ENCODE measurements at places on chromosomes 1 and 21.

DNA sequence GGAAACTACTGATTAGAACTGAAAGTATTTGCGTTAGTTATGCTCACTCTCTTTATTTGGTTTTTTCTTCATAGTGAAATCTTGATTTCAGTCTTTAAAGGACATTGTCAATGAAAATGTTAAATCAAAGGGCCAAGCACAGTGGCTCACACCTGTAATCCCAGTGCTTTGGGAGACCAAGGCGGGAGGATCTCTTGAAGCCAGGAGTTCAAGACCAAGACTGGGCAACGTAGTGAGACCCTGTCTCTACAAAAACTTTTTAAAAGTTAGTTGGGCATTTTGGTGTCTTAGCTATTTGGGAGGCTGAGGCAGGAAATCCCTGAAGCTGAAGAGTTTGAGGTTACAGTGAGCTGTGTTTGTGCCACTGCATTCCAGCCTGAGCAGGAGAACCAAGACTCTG lies 13.6 kb downstream of the RLF start:
- no peak for ATAC-seq

GRCh38 chr21:44051462-44051941 lies 39.4 kb downstream of the TRAPPC10 start:
- ATAC-seq = no peak

- ATAC-seq = peak; percentile 46
Measured at GRCh38 chr1:111559736-111560279, 56.4 kb upstream of the ADORA3 start.

- ATAC-seq = no peak
Measured at GRCh38 chr1:202090994-202091393, 31.7 kb upstream of the GPR37L1 start.

GRCh38 chr1:96234299-96234698 lies 487.3 kb upstream of the PTBP2 start:
- no peak for ATAC-seq

GRCh38 chr21:32516756-32517649 lies 68.3 kb downstream of the TCP10L start:
- ATAC-seq = peak; percentile 40

GRCh38 chr1:69295265-69295664 lies 272.5 kb upstream of the LRRC7 start:
- no peak for ATAC-seq

DNA sequence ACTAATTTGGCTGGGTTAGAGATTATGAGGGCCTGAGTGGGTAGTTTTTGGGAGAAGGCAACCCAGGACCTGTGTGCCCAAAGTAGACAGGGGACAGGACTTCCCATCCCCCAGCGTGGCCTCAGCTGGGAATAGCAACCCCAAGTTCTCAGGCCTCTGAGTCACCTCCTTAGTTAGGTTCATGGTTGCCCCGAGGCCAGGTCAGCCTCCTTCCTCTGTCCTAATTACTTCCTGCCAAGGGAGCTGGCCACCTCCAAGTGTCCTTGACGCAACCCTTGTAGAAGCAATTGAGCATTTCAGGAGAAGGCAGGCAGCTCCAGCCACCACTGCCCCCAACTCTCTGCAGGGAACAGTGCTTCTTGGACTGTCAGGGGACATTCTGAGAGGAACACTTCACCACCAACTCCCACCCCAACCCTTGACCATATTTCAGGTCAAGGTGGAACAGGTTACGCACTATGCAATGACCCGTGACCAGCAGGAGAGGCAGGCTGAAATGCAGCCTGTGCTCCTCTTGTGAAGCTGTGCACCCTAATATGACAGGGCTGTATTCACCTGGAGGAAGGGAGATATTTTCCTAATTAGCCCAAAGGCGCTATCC lies 5.1 kb upstream of the NT5C1A start:
- ATAC-seq = no peak

DNA sequence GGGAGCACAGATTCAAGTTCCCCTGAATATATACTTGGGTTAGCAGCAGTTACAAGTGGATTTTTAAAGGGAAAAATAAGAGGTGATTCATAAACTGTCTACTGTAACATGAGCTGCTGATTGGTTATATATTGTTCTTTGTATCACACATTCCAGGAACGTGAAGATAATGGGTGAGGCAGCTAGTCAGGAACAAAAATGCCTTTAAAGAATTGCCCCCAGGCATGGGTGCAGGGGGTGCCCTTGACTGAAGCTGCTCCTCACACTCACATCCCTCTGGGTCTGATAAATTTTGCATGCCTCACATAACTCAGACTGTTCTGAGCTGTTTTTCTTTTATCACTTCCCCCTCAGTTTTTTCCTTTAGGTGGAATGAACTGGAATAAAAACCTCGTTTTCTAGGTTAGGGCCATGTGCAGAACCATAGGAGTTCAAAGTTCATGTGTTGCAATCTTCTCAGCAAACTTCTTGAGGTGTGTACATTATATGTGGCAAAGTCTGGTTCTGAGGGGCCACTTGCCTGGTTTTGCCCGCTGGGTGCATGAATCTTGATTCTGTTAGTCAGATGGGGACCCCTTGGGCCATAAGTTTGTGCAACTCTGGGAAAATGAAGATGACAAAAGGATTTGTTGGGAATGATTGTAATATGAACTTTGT lies 21.1 kb downstream of the TBX19 start:
- ATAC-seq = peak; percentile 88

GRCh38 chr21:17050156-17050555 lies 462.7 kb upstream of the CXADR start:
- no peak for ATAC-seq

GRCh38 chr1:68594851-68595250 lies 98.0 kb upstream of the DEPDC1 start:
- no peak for ATAC-seq

GRCh38 chr1:232965912-232966217 lies 15.5 kb downstream of the NTPCR start:
- no peak for ATAC-seq

- ATAC-seq = no peak
Measured at GRCh38 chr1:241800640-241801039, 47.4 kb upstream of the EXO1 start.

DNA sequence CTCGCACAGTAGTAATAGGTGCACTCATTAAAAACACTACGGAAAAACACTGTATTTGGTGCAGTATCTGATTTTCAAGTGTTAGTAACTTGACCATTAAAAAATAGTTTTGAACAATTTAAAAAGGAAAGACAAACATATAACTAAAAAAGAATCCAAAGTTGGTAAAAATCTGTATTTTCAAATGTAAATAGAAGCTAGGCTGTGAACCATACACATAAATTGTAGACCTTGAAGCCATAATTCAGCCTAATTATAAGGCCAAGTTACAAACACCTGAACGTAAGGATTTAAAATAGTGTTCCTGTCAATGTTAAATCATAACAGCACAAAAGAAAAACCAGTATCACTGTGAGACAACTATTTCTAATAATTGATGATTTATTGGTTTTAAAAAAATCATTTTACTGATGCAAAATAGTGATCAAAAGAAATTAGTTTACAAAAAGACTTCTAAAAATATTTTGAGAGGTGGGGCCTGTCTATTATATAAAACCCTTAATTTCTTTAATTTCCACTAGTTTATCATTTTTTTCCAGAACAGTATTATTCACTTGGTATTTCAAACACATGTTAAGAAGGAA lies 4.5 kb downstream of the IRF2BP2 start:
- ATAC-seq = no peak

GRCh38 chr21:45559216-45560105 lies 17.2 kb upstream of the SLC19A1 start:
- no peak for ATAC-seq

GRCh38 chr1:180156631-180157091 lies 2.0 kb downstream of the QSOX1 start:
- ATAC-seq = peak; percentile 15

GRCh38 chr1:1058921-1059493 lies 15.1 kb downstream of the RNF223 start:
- ATAC-seq = peak; percentile 27

GRCh38 chr1:34865573-34865972 lies 6.0 kb upstream of the SMIM12 start:
- no peak for ATAC-seq

DNA sequence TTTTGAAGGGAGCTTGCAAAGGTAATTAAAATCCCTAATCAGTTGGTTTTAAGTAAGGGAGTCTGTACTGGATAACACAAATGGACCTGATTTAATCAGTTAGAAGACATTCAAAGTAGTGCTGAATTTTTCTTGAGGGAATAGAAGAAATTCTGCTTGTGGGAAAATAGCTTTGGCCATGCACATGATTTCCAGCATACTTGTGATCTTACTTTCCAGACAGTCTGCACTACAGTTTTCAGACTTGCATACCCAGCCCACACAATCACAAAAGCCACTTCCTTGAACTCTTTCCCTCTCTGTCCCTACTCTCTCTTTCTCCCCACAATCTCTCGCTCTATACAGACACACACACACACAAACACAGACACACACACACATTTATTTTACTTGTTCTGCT lies 852.1 kb downstream of the PLA2G4A start:
- ATAC-seq = peak; percentile 20

DNA sequence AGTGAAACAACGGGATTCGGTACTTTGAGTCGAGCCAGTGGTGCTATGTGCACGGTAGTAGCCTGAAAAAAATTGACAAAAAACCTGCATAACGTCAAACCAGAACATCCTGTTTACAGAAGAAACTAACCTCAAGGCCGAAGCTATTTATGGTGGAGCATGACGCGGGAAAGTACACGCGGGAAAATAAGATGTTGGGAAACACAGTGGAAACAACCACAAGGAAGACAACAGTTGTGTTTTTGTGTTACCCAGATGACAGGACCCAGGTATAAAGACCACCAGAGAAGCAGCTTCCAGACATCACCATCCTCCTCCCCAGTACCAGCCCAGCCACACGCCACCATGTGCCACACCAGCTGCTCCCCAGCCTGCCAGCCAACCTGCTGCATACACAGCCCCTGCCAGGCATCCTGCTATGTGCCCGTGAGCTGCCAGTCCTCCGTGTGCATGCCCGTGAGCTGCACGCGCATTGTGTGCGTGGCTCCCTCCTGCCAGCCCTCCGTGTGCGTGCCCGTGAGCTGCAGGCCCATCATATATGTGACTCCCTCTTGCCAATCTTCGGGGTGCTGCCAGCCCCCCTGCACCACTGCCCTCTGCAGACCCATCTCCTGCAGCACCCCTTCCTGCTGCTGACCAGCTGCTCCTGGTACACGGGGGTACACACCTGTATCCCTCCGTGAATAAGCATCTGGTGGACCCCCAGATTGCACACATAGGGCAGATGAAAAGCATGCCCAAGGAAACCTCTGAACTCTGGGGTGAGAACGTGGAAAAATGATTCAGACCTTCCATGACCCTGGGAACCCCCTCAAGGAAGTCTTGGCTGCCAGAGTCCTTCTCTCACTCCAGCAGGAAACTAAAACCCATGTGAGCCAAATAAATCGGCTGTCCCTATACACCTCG lies at the start of gene KRTAP12-3:
KRTAP12-3 (plus strand) TSS at position 298 of the 906 bp plus-strand sequence; CDS start at position 346, 48 bp downstream.
- ATAC-seq = no peak

DNA sequence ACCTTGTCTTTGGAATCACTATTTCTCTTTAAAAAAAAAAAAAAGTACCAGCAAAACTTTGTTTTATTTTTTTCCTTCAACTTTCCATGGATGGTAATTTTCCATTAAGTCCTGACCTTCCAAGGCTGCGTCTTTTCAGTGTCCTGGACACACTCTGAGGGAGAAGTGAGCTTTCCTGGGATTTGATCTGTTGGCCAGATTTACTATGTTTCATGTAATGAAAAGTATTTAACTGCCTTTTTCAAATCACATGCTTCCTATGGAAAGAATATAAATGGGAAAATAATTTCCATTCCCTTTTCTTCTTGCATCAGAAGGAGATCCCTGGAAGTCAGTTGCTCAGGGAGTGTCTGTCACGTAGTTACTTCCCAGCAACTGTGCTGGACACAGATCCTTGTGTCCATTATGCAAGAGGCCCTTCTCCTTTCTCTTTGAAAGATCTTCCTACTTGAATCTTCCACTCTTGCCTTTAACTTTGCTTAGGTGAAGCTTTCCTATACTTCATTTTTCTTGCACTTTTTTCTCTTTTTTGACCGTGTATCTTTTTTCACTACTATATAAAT lies 59.3 kb downstream of the CENPF start:
- no peak for ATAC-seq

DNA sequence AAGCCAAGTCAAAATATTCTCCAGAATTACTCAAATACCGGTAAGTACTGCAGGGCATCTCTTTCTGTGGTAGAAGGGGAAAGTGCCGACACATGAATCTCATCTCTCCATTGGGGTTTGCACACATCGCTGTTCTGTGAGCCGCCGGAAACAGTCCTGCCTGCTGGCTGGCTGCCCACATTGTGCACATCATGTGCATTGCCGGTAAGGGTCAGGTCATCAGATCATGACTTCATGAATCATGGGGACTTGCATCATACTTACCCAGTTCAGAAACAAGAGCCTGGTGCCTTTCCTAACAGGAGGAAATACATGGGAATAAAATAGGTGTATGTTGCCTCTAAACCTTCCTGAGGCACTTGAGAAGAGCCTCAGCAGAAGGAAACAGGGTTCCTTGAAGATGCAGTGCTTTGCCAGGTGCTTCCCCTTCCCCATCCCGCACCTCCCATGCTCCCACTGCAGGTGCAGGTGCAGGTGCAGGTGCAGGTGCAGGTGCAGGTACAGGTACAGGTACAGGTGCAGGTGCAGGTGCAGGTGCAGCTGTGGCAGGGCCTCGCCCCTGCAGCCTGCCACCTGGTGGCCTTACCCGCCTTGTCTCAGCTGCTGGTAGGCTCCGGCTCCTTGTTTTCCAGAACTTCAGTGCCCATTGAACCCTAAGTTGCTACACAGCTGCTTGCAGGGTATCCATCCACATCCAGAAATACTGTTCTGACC lies 26.5 kb downstream of the GPR137B start:
- ATAC-seq = no peak

- ATAC-seq = no peak
Measured at GRCh38 chr1:225870911-225871310, 11.3 kb downstream of the TMEM63A start.

- ATAC-seq = peak; percentile 47
Measured at GRCh38 chr1:89701746-89702241, 68.9 kb downstream of the LRRC8C start.

GRCh38 chr1:225146478-225146877 lies 217.0 kb downstream of the DNAH14 start:
- peak; percentile 47 for ATAC-seq

DNA sequence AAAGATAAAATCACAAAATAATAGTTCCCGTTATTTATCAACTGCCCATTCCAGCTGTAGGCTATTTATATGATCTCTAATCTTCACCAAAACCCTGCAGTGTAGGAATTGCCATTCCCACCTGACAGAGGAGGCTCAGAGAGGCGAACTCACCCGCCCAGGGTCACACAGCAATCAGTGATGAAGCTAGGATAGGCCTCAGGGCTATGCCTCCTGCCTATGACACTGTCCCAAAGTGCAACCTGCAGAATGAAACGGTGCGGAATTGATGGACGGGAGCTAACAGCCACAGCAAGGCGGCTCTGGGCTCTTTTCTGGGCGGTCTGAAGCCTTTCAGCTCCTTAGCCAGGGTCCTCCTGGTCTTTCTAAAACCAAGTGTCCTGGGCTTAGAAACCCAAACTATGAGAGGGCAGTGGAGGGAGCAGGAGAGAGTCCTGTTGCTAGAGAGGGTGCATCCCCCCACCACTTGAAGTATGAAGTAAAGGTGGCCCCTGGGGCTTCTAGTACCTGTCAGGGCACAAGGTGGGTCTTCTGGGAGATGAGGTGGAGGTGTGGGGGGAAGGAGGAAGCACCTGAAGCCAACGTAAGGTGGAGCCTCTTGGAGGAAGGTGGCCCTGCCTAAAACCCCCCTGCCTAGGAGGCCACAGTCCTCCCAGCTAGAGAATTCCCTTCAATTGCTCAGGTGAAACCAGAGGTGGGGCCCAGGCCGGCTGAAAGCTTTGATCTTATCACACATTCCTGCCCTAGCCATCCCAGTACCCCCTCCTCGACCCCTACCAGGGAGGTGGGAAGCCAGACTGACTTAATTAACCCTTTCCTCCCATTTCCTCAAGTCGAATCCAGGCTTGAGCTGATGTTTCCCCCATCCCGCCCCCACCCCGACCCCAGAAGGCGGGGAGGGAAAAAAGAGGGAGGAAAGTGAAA lies 14.8 kb downstream of the HSPG2 start:
- no peak for ATAC-seq

Measured in SK-N-SH treated with all-trans-retinoic acid at 6 μM for 48 hours (cell line).